H4 (cell line): ENCODE measurements at places on chromosomes 6 and 20. TPM values are rescaled to one million over a fixed set of nuclear protein-coding genes. Genes with fewer than 3 reads are reported as not detected.

DNA sequence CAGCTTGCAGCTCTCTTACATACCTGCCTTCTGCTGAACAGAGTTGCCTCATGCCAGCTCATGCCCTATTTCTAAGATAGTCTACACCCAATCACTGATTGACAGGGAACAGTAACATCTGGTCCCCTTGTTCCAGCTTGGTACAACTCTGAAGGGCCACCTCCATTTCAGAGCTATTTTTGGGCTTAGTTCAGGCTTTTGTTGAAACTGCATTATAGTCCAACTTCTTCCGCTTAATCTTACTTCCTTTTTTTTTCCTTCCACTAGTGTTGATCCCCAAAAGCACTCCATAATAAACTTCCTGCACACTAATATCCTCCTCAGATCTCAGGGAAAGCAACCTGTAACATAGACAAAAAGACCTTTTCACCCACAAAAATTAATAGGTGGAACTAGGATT lies 65.7 kb upstream of the TNFRSF21 start:
- no peak for DNase-seq

GRCh38 chr6:157724960-157725741 lies 97.9 kb upstream of the SNX9 start:
- no peak for DNase-seq

DNA sequence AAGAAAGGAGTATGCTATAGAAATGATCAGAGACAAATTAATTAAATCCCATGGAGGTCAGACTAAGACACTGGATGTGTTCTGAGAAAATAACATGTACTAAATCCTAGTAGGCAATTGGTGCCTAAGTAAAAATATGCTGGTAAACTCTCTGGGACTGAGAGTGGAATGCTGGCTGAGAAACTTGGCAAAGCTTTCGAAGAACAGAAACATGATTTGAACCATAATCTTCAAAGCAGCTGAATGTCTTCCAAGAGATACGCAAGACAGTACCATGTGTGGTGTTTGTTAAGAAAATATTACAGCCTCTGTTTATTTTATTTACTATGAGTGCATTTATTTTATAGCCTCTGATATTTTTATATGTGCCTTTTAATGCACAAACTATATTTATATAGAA lies 55.2 kb downstream of the EFHC1 start:
- no peak for DNase-seq

- peak; percentile 97 for DNase-seq
Measured at GRCh38 chr6:3913077-3913957, 64.1 kb downstream of the FAM50B start.

JARID2 gene
- 4.9 and 6.0 TPM in 2 replicates for total RNA-seq

RSPH4A gene
- total RNA-seq, result 0.06 and 0.27 TPM in 2 replicates

MEI4 gene
- total RNA-seq, result 0.14 TPM in 1 of 2 replicates, not detected in the other
